Progenitor cell of endocrine pancreas (in vitro differentiated cells): ENCODE measurements at places on chromosomes 5 and 9.

DNA sequence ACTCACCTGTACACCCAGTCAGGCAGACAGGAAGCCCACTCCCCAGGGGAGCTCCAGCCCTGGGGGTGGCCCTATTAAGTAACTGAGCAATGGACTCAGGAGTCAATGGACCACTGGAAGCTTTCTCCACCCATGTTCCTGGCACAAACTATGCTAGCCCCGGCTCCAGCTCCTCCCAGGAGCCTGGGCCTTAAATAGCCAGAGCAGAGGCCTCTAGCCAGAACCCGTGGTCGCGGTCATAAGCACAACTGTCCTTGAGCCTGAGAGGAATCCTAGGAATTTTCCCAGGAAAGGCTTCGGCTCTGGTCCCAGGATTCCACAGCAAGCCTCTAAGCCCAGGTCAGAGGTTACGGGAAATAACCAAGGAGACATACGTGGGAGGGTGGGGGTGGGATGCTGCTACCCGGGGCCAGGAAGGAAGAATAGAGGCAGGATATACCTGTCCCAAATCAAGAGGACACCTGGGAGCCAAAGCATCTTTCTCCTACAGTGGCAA, 5.5 kb downstream of the SEPTIN8 start:
- no peaks in the 10 kb centered on the region for H3K36me3 ChIP-seq
- no peaks in the 10 kb centered on the region for H3K27me3 ChIP-seq
- no peak for DNase-seq
- no peak overlapping the region for H3K4me3 ChIP-seq
- H3K4me1 ChIP-seq: peaks cover 9% of the 10 kb centered on the region

DNA sequence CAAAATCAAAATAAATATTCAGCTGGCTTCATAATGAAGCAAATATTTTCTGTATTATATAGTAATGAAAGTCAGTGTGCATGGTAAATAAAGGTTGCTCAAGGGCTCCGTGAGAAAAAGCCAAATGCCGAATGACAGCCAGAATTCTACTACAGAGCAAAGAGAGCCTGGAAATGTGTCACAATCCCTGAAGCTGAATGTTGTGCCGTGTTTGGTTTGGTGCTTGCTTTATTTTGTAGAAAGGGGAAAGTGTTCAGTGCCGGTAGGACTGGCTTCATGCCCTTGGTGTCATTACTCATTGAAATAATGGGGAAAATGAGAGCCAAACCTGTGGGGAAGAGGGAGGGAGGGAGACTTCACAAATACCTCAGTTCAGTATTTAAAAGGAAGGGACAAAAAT, 26.8 kb upstream of the ADAMTSL1 start:
- H3K4me3 ChIP-seq: no peak overlapping the region
- no peaks in the 10 kb centered on the region for H3K27me3 ChIP-seq
- H3K27ac ChIP-seq: no peak overlapping the region
- H3K36me3 ChIP-seq: no peaks in the 10 kb centered on the region

DNA sequence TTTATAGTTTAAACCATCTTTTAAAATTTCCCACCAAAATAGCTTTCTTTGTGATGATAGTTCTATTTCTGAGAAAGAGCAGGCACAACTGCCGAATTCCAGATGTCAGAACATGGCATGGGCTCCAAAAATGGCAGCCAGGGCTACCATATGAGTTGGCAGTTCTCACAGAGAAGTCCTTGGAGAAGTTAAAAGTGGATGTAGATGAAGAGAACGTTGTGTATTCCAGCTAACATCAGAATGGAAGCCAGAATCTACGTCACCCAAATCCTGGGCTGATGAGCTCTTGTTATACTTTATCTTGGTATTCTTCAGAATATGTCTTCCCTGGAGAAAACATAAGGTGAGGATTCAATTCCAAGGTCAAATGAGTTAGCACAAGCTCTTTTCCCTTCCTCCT, 66.9 kb upstream of the BASP1 start:
- peaks cover 6% of the 10 kb centered on the region for H3K4me1 ChIP-seq
- peaks cover 14% of the 10 kb centered on the region for H3K27me3 ChIP-seq
- H3K27ac ChIP-seq: no peak overlapping the region
- H3K36me3 ChIP-seq: no peaks in the 10 kb centered on the region

- DNase-seq: no peak
- H3K36me3 ChIP-seq: no peaks in the 10 kb centered on the region
- H3K4me3 ChIP-seq: no peak overlapping the region
- H3K27ac ChIP-seq: no peak overlapping the region
Observed at GRCh38 chr5:7317751-7318150, 78.2 kb upstream of the ADCY2 start.

- H3K27ac ChIP-seq: no peak overlapping the region
- H3K27me3 ChIP-seq: peaks cover 19% of the 10 kb centered on the region
- H3K4me1 ChIP-seq: no peaks in the 10 kb centered on the region
- no peaks in the 10 kb centered on the region for H3K36me3 ChIP-seq
Observed at GRCh38 chr5:158995694-158996173, 104.0 kb downstream of the EBF1 start.
